ENCODE measurements at places on chromosomes 16 and 17.

DNA sequence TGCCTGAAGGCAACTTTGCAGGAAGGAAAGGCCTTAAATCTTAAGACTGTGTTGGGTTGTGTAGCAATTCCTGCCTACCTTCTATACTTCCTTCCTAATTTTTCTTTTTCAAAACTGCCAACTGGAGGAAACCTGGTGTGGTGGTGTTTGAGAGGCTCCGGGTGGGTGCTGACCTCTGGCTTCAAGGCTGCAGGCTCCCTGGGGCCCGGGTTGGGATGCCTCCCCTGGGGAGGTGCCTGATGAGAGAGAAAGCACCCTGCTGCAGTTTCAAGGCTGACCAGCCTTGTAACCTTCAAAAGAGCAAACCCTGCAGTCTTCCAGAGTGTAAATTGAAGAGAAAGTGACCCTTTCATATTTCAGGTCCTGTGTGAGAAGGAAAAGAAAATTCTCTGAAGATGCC is 55.9 kb downstream of the MSI2 start:
- no peak for DNase-seq

GRCh38 chr16:28168991-28169554 is 42.7 kb downstream of the XPO6 start:
- no peak for DNase-seq

DNA sequence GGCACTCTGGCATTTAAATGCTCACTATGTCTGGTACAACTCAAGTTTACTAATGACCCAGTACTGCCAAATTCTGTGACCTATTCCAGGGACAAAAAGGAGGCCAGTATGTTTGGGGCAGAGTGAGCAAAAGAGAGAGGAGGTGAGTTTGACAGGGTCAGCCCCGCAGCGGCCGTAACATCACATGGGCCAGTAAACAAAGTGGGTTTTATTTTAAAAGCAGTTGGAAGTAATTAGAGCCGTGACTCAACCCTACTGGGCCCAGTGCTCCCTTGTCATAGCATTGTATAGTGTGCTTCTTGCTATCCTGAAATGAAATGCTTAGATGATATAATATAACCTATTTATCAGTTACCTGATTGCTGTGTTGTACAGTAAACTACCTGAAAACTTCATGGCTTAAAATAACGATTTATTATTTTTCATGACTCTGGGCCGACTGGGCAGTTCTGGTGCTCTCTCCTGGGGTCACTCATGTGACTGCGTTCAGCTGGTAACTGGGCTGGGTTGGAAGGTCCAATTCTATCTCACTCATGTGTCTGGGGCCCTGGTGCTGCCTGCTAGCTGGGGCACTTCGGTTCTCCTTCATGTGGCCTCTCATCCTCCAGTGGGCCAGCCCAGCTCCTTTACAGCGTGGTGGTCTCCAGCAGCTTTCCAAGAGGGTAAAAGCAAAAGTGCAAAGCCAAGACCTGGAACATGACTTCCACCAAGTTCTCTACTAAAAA is 27.4 kb downstream of the IQCK start:
- no peak for DNase-seq

DNA sequence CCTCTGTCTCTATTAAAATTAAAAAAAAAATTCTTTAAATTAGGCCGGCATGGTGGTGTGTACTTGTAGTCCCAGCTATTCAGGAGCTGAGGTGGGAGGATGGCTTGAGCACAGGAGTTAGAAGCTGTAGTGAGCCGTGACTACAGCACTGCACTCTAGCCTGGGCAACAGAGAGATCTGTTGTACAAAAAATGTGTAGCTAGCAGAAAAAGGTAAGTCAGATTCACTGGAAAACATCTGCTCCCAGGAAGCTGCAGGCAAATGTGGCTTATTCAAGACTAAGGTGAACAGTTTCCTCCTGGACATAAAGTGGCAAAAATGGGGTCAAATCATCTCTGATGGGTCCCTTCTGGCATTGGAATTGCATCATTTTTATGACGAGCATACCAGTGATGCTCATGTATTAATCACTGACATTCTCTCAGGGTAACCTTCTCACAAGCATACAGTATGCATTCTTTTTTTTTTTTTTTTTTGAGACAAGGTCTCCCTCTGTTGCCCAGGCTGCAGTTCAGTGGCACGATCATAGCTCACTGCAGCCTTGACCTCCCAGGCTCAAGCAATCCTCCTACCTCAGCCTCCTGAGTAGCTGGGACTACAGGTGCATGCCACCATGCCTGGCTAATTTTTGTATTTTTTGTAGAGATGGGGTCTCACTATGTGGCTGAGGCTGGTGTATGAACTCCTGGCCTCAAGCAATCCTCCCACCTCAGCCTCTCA is 48.7 kb downstream of the CPPED1 start:
- DNase-seq = no peak

- no peak for DNase-seq
These were observed 11.8 kb downstream of the HID1 start for GRCh38 chr17:74960570-74961342.

DNA sequence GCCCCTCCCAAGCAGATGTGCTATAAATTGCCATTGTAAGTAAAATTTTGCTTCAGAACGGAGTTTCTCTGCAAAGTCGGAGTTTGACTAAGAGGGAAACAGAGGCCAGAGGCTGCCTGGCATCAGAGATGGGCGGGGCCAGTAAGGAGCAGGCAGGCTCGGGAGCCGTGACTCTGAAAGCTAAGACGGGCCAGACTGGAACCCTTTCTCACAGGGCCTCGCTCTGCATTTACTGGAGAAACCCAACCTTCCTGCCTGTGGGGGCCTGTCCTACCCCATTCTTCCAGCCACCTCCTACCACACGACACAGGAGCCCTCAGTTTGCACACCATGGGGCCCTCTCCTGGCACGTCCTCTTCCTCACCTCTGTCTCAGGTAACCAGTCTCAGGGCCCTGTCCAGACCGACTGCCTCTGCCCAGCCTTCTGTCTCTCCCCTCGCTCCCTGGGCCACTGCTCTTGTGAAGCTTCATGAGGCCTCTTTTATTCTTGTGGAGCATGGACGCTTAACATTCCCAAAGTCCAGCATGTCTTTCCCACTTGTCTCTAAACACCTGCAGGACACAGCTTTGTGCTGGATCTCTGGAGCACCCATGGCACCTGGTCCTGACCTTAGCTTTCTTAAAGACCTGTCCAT is 48.4 kb upstream of the ACSF3 start:
- DNase-seq = no peak

DNA sequence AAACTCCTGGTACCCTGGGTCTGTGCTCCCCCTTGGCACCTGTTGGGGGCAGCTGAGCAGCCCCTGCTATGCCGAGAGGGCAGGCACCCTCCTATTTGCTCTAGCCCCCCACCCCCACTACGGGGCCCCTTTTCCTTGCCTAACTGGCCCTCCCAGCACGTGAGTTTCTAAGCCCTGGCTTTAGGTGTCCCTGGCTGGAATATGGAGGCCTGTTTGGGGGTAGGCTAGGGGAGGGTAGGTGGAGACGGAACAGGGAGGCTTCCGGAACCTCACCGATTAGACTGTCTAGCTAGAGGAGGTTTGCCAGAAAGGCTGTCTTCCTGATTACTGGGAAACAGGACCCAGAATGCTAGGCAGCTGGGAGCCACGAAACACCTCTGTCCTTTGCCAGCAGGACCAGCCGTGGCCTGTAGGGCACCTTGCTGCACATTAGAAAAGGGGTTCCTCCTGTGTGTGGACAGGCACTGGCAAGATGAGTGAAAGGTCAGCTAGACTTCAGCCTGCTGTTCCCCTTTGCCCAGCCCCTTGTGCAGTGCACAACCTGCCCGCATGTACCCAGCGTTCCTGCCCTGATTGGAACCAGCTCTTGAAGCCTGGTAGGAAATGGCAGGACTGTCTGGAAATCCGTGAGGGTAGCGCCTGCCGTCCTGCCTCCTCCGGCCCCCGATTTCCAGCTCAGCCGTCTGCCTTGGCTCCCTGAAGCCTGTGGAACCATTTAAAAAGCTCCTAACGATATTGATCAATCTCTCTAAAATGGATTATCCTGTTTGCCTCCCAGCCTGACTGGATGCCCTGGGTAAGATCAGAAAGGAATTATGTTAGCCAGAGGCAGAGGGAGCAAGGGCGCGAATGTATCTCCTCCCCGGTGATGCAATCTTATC is 83.4 kb upstream of the GSE1 start:
- DNase-seq = no peak

- no peak for DNase-seq
These were observed 39.3 kb upstream of the TEKT1 start for GRCh38 chr17:6870841-6871240.

DNA sequence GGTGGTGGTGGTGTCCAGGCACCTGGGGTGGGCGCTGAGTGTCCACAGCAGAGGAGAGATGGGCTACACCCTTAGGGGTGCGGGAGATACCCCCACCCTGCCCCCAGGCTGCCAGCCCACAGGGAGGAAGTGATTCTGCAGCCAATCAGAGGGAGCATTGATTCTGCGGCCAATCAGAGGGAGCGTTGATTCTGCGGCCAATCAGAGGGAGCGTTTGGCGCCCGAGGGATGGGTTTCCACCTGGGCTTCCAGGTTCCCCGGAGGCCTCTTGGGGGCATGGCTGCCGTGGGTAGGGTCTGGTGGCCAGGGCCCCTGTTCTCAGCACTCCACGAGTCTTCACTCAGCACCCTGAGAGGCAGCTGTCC is 28.2 kb upstream of the ACSF3 start:
- DNase-seq = no peak

- no peak for DNase-seq
These were observed 223.5 kb downstream of the CYB561 start for GRCh38 chr17:63222655-63223054.

GRCh38 chr17:75542728-75543336 is 17.3 kb downstream of the LLGL2 start:
- no peak for DNase-seq

GRCh38 chr16:1678500-1679098 is 520 bp downstream of the JPT2 start:
- no peak for DNase-seq

- no peak for DNase-seq
These were observed 31.9 kb upstream of the HEATR6 start for GRCh38 chr17:60110586-60110985.

DNA sequence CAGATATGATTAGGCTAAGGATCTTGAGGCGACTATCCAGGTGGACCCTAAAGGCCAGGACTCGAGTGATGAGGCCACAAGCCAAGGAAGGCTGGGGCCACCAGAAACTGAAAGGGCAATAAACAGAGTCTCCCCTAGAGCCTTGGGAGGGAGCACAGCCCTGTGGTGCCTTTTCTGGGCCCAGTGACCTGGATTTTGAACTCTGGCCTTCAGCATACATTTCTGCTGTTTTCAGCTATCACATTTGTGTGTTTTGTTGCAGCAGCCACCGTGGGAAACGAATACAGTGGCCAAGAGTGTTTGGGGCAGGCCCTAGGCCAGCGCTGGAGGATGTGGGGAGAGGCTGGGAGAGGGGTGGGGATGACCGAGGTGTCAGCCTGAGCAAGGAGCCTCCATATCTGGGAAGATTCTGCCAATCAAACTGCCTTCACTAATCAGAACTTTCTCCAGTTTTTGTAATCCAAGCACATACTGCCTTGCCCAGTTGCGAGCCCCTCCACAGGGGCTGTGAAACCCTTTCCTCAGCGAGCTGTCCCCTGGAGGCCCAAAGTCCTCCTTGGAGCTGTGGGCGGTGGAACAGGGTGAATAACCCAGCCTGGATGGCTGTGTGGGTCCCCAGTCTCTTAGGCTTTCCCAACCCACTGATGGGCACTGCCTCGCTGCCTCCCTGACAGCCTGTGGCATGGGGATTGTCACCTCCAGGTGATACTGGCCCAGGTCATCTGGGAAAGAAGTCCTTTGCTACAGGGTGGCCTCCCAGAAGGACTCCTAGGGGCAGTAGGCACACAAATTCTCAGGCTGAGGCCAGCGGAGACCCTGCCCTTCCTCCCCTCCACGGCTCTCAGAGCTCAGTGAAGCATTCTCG is 16.8 kb downstream of the B9D1 start:
- DNase-seq = no peak

- DNase-seq = no peak
These were observed 231.8 kb upstream of the MON1B start for GRCh38 chr16:76959166-76959565.

GRCh38 chr17:68403122-68403521 is 54.2 kb downstream of the WIPI1 start:
- DNase-seq = no peak

- DNase-seq = no peak
These were observed 14.9 kb downstream of the SETD6 start for GRCh38 chr16:58530179-58530578.

DNA sequence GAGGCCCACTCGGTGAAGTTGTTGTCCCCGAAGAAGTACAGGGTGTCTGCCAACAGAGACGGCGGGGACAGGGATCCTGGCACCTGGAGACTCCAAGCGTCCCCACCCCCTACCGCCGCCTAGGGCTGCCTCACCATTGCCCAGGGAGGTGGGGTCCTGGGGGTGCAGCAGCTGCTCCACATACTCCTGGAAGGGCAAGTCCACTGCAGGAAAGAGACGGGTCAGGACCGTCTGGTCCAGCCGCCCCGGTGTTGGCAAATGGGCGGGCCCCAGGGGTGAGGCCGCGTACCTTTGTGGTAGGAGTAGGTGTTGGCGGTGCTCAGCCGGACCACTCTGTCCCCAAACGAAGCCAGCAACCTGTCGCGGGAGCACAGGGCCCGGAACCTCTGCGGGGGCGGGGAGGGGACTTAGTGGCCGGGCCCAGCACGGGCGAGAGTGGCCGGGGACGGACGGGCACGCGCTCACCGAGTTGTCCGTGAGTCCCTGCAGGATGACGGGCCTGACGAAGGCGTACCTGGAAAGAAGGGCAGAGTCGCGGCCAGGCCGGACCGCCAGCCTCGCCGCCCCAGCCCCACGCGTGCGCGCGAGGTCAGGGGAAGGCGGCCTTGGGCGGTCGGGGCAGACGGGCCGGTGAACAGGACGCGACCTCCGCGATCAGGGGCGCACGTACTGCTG is 601 bp downstream of the JMJD8 start:
- no peak for DNase-seq

DNA sequence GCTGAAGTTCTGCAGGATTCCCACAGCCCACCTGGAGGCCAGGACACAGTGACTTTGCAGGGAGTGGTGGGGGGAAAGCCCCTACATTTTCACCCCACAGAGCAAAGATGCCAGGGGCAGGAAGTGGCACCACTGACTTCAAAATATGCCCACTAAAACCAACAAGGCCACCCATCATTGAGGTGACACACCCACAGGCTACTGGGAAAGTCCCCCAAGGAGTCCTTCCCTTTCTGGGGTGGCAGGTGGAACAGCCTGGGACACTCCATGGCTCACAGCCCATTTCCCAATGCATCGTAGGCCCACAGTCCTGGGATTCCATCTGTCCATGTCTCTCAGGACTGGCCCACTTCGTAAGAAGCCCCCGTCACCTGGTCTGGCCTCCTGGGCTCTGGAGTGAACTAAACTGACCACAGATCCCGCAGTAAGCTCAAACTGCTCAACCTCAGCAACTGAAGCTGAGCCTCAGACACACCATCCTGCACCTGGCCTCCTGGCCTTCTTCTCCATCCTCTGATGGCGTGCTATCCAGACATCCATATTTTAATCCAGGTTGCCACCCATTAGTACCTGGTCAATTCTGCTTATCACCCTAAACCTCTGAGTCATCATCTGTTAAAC is 7.5 kb upstream of the CCL1 start:
- no peak for DNase-seq

- DNase-seq = no peak
These were observed 70.6 kb downstream of the SREBF1 start for GRCh38 chr17:17766077-17766743.
